Articular chondrocyte of knee joint (primary cell): ENCODE measurements at places on chromosomes 3 and 15. TPM values are rescaled to one million over a fixed set of nuclear protein-coding genes. Genes with fewer than 3 reads are reported as not detected.

Gene PIK3R4
- total RNA-seq, result 32.6 and 38.4 TPM in 2 replicates

Gene ELP6
- 19.7 and 23.8 TPM in 2 replicates for total RNA-seq

Gene KLF15
- total RNA-seq, result 1.5 and 2.2 TPM in 2 replicates

Gene B3GALNT1
- 34.0 and 53.1 TPM in 2 replicates for total RNA-seq

Gene NPAP1
- 0.11 TPM in 1 of 2 replicates, not detected in the other for total RNA-seq
